ENCODE measurements at places on chromosomes 11 and 22.

GRCh38 chr11:109695696-109696095 lies 273.7 kb downstream of the C11orf87 start:
- no peak for DNase-seq

- DNase-seq: no peak
Measured at GRCh38 chr11:127458561-127458960, 458.0 kb upstream of the KIRREL3 start.

- DNase-seq: no peak
Measured at GRCh38 chr11:119093942-119094815, 7.5 kb downstream of the DPAGT1 start.

GRCh38 chr22:35915477-35916013 lies 113.1 kb downstream of the RBFOX2 start:
- no peak for DNase-seq

DNA sequence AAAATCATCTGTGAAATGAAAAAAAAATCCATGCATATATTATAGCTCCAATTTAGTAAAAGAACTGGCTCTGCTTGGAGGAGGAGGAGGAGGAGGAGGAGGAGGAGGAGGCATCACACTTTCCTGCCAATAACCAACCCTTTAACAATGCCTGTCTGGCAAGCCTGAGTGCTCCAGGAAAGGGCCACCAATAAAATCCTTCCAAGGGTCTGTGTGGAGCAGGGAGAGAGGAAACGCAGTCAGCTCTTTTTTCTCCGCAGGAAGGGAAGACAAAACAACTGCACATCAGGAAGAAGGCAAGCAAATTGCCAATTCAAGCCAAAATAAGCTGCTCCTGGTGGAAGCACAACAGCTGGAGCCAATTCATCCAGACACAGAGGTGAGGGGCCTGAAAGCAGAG lies 139.0 kb downstream of the KCNC1 start:
- no peak for DNase-seq

GRCh38 chr11:11075515-11076171 lies 217.8 kb upstream of the ZBED5 start:
- no peak for DNase-seq

Data from stimulated activated CD8-positive, alpha-beta memory T cell treated with anti-CD3 and anti-CD28 coated beads, Interleukin-15, amount 100 ng/mL, for 4 hours (primary cell).